ENCODE measurements at places on chromosomes 1 and 21.
A peak's percentile ranks its signal among the peaks of the same experiment; 100 is the strongest.

DNA sequence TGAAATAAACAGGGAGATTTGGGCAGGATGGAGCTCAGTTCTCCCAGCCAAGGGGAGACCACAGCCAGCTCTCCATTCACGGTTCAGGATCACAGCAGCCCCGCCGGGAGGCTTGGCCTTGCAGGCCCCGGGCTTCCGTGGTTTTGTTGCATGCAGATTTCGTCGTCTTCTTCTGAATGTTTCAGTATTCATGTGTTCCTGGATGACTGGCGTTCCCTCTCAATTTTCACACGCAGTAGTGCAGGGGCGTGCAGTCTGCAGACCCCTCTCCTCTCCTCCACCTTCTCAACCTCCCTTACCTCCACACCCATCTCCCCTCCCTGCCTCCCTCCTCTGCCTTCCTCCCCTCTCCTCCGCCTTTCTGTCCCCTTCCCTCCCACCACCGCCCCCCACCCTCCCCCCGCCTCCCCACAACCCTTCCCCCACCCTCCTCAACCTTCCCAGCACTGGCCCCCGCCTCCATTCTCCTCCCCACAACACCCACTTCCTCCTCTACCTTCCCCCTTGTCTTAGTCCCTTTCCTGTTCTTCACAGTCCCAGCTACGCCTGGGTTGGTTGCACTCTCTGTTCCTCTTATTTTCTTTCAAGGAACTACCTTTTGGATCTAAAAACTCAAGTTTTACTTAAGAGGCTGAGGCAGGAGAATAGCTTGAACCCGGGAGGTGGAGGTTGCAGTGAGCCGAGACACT, 8.4 kb upstream of the SLC19A1 start:
- no peak for DNase-seq

GRCh38 chr1:221794079-221794670, 52.3 kb upstream of the DUSP10 start:
- DNase-seq = no peak

- DNase-seq = no peak
Measured at GRCh38 chr1:156494309-156494895, 6.2 kb downstream of the MEF2D start.

- peak; percentile 63 for DNase-seq
Measured at GRCh38 chr1:33007190-33008050, 29.3 kb downstream of the AK2 start.

DNA sequence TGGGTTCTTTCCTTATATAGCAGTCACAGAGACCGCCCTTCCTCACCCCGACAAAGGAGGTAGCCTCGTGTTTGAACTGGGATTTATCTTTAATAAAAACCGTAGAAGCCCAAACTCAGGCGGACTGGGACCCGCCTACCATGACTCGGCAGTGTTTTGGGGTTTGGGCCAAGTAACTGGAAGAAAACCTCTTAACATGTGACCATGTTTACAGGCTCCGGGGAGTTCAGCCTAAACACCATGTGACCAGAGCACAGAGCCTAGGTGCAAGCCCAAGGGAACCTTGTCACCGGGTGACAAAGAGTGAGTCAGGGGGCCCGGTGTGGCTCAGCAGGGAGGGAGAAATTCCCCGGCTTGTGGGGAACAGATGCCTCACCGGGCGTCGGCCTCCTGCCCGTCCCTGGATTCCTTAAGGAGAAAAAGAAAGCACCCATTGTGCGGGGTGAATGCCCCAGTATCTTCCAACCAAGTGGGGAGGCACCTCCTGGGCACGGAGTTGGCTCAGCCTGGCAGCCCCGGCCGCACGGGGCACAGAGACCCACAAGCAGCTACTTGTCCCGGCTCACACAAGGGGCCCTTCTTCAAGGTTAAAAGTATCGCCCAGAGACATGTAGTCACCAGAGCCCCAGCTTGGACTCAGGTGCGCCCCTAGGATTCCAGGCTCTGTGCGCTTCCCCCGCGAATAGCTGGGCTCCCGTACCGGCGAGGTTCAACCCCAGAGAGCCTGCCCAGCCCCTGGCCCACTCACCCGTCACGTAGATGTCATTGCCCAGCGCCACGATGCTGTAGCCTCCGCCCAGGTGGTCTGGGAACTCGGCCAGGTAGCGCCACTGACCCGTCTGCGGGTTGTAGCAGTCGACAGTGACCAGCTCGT, 1.4 kb downstream of the KLHL21 start:
- DNase-seq = no peak

- no peak for DNase-seq
Measured at GRCh38 chr1:170498876-170499275, 33.1 kb upstream of the GORAB start.

DNA sequence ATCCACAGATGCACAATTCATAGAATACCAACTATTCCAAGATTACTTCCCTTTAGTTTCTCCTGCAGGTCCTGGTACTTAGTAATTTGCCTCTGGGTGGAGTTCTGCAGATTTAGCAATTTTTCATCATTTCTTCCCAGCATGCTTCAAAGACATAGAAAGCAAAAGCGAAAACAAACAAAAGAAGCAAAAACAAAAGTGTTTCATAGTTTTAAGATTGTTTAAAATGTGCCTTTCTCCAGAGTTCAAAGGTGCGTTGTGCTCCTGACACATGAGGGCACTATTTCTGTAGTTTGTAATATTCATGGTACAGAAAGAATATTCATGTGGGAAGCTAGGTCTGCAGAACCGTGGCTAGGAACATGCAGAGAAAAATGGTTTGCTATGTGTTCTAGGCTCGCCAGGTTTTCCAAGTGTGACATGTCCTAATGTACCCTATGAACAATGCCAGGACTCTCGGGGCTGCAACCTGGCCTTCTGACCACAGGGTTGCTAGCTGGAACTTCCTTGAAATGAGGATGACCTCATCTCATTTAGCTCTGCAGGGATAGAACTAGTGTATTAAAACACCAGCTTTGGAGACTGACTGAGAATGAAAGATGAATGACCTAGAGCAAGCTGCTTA, 30.0 kb upstream of the RCSD1 start:
- no peak for DNase-seq

DNA sequence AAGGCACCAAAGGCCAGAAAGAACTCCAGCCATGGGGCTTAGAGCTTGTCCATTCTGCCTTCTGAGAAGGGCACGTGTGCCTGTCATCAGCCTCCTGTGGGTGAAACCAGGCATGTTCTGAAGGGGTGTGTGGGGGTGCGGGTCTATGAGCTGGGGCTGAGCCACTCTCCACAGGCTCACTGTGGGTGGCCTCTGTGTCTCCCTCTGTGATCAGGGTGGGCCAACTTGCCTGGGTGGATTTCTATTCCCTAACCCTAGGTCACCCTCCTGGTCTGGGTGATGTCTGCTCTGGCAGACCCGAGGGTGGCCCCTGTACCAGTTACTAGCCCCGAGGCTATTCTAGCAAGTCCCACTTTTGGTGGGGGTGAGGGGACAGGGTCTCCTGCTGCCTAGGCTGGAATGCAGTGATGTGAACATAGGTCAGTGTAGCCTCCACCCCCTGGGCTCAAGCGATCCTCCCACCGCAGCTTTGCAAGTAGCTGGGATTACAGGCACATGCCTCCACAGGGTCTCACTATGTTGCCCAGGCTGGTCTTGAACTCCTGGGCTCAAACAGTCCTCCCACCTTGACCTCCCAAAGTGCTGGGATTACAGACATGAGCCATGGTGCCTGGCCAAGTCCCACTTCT, 94.4 kb downstream of the TRIM11 start:
- DNase-seq = no peak

- no peak for DNase-seq
Measured at GRCh38 chr1:2215329-2215728, 12.8 kb upstream of the SKI start.

GRCh38 chr1:12711536-12711935, 4.4 kb upstream of the AADACL3 start:
- no peak for DNase-seq

GRCh38 chr21:36692835-36693488, 6.0 kb upstream of the SIM2 start:
- DNase-seq = no peak

DNA sequence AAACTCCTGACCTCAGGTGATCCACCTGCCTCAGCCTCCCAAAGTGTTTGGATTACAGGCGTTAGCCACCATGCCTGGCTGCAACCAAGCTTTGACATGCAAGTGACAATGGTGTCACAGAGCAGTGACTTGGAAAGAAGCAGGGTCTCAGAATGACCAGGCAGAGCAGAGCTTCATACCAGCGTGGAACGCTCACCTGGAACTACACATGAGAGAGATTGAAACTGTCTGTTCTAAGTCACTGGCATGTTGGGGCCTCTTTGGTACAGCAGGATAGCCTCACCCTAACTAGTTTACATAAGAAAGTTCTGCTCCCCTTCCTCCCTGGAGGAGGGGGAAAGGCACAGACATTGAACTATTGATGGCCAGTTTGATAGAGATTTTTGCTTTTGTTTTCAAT, 47.5 kb upstream of the ITPKB start:
- no peak for DNase-seq

DNA sequence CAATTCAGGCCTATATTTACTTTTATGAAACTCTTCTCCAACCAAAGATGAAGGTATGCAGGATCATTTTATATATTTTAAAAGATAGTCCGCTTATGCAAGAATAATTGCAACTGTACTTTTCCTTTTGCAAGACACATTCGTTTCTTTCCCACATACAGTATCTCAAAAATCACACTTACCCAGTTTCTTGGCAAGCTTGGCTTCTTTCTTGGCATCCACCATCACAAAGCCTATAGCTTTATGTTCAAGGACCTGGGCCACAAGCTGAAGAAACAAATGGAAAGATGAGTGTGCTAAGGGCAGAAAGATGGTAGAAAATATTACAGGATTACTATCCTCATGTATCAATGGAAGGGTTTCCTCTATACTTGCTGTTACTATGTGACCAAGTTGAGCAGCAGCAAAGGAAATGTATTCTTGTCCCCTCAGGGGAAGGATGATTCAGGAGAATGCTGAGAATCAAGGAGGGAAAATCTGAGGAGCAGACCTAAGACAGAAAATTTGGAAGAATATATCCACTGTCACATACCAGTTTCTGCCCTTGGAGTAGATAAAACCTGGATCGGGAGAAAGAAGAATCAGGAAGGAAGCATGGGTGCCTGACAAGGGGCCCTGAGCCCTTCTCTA, 23.8 kb downstream of the CASQ2 start:
- no peak for DNase-seq

DNA sequence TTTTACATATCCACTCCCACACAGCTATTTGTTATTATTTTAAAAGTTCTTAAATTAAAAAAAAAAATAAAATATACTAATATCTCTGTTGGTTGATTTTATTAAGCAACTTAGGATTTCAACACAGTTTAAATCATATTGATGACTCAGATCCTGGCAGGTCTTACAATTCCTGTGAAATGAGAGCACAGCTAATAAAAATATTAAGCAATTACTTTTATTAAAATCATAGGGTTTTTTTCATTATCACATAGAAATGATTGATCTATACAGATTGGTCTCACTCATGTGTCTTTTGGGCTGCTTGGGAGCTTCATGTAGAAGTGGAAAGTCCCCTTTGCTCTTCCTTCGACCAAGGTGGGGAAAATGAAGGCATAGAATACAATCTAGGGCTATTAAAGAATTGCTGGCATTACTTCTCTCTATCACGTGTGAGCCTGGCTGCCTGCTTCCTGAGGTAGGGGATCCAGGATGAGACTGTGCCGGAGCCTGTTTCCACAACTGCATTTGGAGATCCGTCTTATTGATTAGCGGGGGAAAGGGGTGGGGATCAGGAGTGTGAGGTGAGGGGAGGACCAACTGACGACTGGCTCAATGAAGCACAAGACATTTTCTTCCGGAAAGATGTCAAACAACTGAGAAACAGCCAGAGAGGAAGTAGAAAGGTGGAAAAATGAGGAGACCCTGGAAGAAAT, 858.0 kb downstream of the USP25 start:
- no peak for DNase-seq

GRCh38 chr1:228342627-228343190, 63.9 kb downstream of the TRIM11 start:
- DNase-seq = no peak

DNA sequence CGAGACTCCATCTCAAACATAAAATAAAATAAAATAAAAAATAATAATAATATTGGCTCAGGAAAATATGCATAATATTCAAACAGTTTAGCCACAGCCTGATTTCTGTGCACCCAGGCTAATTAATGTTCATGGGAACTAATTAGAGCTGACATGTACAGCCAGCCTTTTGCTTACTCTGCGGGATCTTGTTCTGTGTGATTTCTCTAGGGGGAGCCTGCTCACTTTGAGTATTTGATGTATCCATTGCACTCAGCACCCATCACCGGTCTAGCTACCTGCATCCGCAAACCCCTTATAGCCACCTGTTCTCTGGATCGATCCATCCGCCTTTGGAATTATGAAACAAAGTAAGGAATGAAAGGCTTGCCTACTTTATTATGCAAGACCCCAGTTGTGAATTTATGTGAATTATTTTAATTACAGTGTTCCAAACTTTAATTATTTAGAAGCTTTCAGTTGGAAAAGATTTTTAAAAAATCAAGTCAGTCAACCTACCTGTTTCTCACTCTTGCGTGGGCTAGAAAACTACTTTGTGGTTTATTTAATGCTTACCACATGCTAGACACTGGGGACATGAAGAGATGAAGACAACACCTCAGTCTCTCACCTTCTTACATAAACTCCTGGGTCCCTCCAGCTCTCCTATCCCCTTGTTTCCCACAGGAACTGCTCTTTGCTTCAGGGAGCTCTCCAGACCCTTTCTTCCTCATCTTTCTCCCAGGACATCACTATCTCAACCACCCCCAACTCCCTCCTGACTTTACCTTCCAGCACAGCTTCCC, 25.4 kb downstream of the CFAP57 start:
- no peak for DNase-seq

DNA sequence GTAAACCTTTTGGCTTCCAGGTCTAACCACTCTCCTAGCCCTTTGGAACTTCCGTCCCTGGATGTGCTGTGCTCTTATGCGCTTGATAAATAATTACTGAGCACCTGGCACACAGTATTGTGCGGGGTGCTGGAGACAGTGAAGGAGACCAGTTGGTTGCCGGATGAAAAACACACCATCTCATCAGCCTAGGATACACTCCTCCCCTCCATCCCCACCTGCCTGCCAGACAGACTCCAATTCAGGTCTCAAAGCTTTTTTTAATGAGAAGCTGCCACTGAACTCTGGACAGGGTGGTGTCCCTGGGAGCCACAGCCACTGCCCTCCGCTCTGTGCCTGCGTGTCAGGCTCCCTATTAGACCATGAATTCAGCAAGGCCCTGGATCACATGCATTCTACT, 9.2 kb downstream of the GNB1 start:
- no peak for DNase-seq
